ENCODE measurements at places on chromosomes 6 and 20.

DNA sequence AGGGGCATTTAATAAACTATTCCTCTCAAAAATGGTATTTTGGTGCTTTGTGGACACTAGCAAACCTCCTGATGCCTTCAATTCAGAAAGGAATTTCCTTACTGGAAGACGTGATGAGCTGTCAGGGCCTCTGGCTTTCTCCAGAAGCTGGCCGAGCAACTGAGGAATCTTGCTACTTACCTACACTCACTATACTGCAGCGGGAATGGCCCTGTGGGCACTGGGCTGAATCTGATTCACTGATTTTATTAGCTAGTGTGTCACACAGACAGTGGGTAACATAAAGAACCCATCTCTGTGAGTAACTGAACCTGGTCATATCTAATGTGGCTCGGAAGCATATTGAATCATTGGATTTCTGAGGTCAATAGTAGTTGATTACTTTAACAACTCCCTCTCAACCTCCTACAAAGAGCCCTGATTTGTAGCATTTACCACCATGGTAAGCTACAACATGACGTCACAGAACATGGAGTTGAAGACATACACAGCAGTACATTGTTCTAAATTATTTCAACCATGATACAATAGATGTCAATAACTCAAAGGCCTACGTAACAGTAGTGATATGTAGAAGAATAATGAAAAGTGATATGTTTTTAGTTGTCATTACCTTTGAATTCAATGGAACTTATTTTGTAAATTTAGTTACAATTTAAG, 232.1 kb downstream of the SYNE1 start:
- no peak for DNase-seq

DNA sequence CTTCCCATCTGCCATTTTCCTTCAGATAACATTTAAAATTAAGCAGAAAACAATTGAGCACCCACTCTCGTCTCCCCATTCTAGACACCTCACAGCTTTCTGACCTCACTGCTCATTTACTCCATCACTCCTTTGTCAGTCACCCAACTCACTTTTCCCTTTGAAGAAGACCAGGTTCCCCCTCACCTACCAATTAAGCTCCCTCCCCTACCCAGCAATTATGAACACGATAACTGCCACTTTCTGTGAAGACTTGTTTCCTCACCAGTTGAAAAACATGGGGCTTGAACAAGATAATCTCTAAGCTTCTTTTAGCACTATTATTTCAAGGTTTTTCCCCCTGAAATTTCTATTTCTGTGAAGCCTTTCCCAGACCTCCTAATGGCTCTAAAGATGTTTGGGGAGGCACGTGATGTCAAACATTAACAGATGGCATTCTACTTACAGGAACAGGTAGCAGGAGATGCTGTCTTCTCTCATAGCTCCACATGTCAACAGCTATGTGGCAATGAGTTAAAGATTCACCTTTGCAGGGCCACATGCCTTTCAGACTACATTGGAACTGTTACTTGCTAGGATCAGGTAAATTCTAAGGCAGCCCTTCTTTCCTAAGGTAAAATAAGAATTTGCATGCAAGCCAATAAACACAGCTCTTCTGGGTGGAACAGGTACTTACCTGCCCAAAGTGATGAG, 24.8 kb upstream of the SLA2 start:
- no peak for DNase-seq

- no peak for DNase-seq
These were observed 13.2 kb downstream of the TMEM74B start for GRCh38 chr20:1171461-1172093.

DNA sequence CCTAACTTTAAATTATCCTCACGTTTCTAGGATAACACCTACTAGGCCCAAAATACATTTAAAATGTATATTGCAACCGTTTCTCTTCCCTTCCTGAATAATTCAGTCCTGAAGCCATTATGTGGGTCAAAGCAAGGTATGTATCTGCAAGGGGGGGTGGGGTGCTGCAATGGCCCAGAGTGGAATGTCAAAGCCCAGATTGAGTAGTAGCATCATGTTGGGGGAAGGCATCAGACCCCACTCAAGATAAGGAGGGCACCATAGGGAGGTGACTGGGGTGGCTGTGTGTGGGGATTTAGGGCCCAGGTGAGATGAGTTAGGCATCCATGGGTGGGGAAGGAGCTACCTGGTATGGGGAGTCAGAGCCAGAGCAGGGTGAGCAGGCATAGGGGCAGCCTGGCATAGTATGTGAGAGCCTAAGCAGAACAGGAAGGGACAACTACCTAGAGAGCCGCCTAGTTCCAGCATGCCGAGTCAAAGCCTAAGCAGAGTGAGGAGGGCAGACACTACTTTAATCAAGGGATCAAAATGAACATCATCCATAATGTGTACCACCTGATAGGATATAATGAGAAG, 48.2 kb downstream of the ZNF292 start:
- DNase-seq = no peak

- DNase-seq = no peak
These were observed 367.3 kb upstream of the POU3F2 start for GRCh38 chr6:98467091-98467490.

DNA sequence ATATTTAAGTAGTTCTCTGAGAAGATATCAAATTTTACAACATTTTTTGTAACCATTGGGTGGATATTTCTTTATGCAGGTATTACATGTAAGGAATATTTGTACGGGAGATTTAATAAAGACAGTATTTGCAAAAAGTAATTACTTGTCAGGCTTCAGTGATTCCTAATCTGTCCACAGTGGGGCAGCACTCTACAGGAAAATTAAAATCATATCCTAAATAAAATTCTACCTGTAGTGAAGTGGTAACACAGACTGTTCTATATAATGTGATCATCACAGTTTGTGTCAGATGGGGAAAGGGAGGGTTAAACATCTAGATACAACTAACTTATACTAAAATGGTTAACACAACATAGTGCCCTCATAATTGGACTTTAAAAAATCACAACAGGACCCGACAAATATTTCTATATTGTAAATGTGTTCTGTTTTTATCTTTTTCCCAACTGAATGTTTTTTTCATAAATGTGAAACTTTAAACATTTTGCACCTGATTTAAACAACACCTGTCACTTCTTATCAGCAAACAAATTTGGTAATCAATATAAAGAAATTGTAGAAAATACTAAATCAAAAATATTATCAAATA, 145.6 kb upstream of the MANEA start:
- DNase-seq = no peak

GRCh38 chr6:113457198-113457597, 399.9 kb upstream of the MARCKS start:
- DNase-seq = peak; percentile 32

DNA sequence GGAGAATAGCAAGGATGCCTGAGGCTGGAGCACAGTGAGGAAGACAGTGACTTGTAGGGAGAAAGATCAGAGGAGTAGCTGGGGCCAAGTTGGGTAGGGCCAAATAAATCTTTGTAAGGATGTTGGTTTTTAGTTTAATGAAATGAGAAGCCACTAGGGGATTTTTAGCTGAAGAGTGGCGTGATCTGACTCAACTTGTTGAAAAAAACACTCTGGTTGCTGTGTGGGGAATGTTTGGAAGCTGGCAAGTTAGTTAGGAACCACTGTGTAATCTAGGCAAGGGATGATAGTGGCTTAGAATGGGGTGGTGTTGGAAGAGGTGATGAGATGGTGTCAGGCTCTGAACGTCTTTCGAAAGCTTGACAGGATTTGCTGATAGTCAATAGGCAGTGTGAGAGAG, 176.1 kb upstream of the HDDC2 start:
- DNase-seq = no peak

- peak; percentile 96 for DNase-seq
These were observed 2.9 kb downstream of the TFAP2A start for GRCh38 chr6:10411971-10412460.

DNA sequence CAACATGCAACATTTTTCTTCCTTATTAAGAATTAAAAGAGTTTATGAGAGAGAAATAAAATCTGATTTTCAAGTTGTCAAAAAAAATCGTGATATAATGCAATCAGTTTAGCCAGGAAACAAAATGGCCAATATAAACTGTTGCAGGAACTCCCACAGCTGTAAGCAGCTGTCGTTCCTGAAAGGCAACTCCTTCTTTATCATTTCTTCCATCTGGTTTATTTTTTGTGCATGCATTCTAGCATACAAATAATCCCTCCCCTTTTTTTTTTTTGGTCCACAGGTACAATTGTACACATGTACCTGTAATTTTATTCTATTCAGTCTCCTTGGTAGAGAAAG, 19.7 kb downstream of the TRAF3IP2 start:
- DNase-seq = no peak

GRCh38 chr6:157845493-157846259, 22.6 kb downstream of the SNX9 start:
- DNase-seq = no peak

DNA sequence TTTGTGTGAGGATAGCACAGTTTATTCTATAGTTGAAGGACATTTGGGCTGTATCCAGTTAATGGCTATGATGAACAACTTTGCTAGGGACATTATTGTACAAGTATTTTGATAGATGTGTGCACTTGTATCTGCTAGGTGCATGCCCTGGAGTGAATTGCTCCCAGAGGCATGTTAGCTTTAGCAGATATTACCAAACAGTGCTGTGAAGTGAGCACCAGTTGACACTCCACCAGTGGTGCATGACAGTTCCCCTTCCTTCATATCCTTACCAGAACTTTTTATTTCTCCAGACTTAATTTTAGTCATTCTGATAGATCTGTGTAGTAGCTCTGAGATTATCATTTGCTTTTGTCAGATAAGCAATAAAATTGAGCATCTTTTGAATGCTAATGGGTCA, 48.9 kb upstream of the ENPP5 start:
- no peak for DNase-seq

- DNase-seq = no peak
These were observed 17.0 kb downstream of the SUN5 start for GRCh38 chr20:32987044-32987825.

GRCh38 chr20:44738813-44739477, 6.7 kb upstream of the KCNK15 start:
- peak; percentile 72 for DNase-seq

DNA sequence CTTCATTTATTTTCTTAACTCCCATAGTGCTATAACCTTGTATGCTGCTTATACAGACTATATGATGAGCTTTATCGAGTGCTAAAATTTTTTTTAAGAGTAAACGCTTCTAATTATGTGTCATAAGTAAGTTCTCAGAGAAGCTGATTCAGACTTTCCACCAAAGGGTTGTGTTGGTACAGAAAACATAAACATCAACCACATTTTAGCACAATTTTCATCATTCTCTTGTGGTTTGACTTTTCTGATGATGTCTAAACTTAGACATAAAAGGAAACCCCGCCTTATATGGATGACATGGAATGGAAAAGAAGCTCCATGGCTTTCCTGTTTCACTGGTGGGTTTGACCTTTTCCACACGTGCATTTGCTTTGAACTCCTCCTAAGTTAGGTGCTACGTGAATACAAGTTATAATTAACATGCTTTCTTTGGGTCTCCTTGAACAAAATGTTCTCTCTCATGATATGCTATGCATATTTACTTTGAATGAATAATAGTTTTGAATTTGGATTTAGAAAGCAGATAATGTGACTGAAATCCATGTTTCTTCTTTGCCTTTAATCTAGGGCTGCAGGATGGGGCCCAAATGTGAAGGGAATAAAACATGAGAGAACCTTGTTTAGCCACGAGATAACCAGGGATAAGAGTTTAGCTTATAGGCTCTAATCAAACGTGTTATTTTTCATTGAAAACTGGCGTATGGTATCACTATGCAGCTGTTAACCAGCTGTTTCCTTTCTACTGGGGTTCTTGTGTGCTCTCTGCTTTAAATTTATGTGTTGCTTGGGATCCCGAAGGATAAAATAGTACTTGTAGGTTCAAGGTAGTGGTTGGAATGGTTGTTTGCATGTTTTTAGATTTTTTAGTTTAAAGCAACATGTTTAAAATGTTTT, 127.1 kb upstream of the AHI1 start:
- DNase-seq = no peak

DNA sequence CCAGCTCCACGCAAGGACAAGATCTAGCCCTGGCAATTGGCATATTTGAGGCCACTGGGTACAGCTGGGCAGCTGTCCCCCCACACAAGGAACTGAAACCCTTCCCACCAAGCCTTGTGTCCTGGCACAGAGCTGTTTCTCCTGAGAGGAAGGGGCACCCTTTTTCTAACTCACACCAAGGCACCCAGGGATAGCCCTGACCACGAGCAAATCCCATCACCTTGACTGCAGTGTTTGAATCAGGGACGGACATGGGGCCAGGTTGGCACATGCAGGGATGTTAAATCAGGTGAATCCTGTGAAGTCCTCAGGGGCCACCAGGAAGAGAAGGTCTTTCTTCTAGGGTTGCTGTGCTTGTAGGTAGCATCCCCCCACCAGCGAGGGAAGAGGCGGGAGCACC, 246.6 kb downstream of the PREX1 start:
- DNase-seq = no peak

DNA sequence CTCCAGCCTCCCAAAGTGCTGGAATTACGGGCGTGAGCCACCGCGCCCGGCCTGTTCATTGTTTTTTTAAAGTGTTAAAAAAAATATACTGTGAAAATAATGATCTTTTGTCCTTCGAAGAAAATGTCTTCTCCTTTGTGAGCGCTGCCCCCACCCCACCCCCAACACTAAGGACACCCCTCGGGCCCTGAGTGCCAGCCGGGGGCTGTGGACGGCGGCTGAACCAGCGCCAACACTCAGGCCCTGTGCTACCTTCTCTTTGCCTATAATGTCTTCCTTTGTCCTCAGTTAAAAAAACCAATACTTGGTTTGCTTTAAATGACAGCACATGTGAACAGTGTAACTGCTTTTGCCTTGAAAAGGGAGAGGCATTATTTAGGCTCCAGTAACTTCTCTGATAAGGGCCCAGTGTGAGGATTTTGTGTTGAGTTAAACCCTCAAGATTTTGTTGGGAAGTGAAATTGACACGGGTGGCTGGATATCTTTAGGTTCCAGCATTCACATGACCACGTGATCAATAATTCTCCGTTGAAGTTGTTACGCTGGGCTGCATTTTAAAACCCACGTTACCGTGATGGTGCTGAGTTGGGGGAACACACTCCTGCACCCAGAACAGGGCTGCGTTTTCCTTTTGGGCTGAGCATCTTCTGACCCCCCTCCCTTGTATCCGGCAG, 9.5 kb upstream of the ADRM1 start:
- no peak for DNase-seq

DNA sequence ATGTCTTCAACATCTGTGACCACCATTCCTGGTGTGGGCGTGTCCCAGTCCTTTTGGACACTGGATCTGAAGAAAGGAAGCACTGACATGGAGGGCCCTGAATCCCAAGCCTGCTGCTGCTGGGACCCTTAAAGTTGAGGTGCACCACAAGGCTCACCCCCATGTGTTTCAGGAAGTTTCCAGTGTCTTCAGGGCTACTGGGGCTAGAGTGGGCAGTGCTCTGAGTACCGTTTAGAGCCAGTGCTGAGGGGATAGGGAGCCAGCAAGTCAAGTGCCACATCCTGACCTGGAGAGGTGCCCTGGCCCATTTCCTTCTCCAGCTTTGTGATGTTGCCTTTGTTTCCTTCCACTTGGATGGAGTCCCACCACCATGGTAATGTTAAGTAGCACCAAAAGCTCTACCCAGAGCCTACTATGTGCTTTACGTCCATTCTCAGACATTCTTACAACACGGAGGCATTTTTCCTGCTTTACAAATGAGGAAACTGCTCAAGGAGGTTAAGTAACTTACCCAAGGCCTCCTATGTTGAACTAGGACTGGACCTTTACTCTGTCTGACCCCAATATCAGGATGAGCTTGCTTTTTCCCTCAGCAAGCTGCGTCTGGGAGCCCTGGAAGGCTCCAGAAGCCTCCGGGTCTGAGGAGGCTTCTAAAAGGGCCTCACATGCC, 552 bp upstream of the DEF6 start:
- no peak for DNase-seq

- no peak for DNase-seq
These were observed 61.2 kb downstream of the EYA2 start for GRCh38 chr20:46955601-46956556.
